ENCODE measurements at places on chromosomes 3 and 15.

- no peak for DNase-seq
These were observed 42.9 kb downstream of the AKAP13 start for GRCh38 chr15:85423256-85423655.

DNA sequence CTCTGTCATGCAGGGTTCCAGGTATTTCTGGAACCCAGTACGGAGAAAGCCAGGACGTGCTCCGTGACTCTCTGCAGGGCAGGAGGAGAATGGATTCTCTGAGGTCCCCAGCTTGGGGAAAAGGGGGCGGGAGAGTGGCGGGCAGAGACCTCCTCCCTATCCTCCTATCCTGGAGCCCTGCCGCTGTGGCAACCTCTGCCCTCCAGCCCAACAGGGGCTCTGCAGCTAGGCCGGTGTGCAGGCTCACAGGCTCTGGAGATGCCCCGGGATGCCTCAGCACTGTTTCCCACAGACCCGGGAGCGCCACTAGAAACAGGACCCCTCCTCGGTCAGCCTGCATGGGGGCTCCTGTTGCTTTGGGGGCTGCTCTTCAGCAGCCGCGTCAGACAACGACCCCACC, 43.1 kb downstream of the NUP210 start:
- DNase-seq: no peak

DNA sequence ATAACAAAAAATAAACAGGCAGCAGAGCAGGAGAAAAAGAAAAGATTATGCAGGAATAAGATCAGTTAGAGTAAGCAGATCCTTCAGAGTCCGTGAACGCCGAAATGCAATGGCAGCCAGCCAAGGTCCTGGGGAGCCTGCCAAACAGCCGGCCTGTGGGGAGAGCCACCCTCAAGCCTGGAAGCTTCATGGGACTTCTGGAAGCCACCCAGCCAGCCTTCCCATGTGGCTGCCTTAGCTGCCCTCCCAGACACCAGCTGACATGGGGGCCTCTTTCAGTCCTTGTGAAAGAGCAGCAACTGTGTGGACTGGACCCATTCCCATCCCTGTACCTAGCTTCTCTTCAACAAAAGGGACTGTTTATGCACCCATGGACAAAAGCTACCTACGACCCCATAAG, 64.9 kb upstream of the RAD18 start:
- DNase-seq: peak; percentile 61

GRCh38 chr15:66503780-66504562, 684 bp downstream of the RPL4 start:
- DNase-seq: no peak

DNA sequence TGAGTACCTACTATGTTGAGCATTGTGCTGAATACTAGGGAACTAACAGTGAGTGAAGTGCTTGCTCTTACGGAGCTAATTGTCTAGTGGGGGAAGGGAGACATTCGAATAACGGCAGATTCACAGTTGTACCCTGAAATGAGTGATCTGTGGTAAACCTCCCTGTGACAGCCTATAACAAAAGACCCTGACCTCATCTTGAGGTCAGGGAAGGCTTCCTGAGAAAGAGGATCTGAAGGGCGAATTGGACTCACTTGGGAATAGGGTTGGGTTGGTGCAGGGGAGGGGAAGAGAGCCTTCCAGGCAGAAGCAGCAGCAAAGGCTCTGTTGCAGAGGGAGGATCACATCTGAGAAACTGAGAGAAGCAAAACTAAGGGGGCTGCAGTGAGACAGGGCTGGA, 13.2 kb downstream of the HPS3 start:
- DNase-seq: no peak

DNA sequence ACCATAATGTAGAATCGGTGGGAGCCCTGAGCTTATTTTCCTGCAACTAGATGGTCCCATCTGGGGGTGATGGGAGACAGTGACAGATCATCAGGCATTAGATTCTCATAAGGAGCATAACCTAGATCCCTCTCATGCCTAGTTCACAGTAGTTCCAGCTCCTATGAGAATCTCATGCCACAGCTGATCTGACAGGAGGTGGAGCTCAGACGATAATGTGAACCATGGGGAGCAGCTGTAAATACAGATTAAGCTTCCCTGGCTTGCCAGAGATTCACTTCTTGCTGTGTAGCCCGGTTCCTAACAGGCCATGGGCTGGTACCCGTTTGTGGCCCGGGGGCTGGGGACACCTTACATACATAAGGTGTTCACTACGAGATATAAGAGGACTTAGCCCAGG, 67.5 kb upstream of the LRRFIP2 start:
- no peak for DNase-seq

- no peak for DNase-seq
These were observed 304.1 kb downstream of the SATB1 start for GRCh38 chr3:18121020-18121419.

GRCh38 chr3:34016925-34017587, 218.6 kb downstream of the PDCD6IP start:
- no peak for DNase-seq

GRCh38 chr3:47001731-47002170, 22.3 kb downstream of the NBEAL2 start:
- no peak for DNase-seq

- no peak for DNase-seq
These were observed 46.6 kb upstream of the RASGRP1 start for GRCh38 chr15:38611228-38611627.

DNA sequence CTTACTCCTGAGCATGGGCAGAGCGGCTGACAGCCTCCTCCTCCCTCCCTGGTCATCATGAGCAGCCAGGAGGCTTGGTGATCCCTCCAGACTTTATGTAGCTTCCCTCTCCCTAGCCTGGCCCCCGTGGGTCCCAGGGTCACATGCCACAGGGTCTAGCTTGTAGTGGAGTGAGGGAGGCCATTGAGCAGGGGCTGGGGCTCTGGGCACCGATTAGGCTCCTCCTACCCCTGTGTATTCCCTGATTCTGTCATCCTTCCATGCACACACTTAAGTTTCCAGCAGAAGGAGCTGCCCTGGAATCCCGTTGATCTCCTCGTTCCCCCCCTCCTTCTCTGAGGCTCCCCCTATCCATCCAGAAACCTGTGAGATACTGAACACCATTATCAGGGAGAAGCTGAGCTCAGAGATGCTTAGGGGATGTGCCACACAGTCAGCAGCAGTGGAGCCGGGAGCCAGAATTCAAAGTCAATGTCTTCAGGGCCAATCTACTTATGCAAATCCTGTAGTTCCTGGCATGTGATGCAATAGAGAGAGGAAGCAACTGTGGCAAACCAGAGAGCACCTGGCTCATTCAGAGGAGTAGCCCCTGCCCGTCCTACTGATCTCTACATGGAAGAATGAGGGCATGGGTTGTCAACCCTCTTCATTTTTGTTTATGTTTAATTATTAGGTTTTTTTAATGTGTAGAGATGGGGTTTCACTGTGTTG, 17.2 kb downstream of the CCDC33 start:
- no peak for DNase-seq

DNA sequence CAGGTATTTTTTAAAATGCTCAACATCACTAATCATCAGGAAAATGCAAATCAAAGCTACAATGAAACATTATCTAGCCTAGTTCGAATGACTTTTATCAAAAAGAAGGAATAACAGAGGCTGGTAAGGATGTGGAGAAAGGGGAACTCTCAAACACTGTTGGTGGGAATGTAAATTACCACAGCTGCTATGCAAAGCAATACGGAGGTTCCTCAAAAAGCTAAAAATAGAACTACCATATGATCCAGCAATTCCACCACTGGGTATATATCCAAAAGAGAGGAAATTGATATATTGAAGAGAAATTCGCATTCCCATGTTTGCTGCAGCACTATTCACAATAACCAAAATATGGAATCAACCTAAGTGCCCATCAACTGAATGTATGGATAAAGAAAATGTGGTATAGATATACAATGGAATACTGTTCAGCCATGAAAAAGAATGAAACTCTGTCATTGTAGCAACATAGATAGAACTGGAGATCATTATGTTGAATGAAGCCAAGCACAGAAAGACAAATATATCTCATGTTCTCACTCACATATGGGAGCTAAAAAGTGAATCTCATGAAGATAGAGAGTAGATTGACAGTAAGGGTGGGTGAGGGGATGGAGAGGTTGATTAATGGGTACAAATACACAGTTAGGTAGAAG, 19.7 kb upstream of the CLN6 start:
- DNase-seq: no peak

- DNase-seq: no peak
These were observed 594.8 kb downstream of the MAGI1 start for GRCh38 chr3:65443739-65444446.

- DNase-seq: no peak
These were observed 23.2 kb upstream of the LAMP3 start for GRCh38 chr3:183185696-183186095.

- no peak for DNase-seq
These were observed 11.5 kb upstream of the SEC11A start for GRCh38 chr15:84727429-84727828.

DNA sequence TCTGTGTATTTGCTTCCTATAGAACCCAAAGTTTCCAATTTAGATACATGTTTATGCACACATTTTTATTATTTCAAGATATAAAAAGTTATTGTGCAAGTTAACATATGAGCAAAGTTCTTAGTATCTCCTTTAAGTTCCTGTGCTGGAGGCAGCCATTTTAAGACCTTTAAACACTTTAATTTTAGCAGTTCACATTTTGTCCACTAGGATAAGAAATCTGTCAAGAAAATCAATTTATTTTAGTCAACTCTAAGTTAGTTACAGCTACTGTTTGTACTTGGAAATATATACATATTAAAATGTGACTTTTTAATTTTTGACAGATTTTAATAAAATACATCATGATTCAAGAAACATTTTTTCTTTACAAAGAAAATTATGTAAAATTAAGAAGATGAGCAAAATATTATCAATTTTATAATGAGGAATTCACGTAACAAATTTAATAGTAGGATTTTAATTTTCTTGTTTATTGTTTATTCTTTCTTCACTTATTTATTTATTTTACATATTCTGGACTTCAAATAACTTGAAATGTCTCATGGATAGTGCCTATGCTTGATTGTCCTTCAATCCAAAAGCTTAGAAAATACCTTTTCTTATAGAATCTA, 402.6 kb upstream of the GBE1 start:
- DNase-seq: no peak

GRCh38 chr3:177529071-177529550, 331.8 kb upstream of the TBL1XR1 start:
- DNase-seq: no peak

GRCh38 chr3:162632672-162633071, 1136.1 kb downstream of the OTOL1 start:
- no peak for DNase-seq

DNA sequence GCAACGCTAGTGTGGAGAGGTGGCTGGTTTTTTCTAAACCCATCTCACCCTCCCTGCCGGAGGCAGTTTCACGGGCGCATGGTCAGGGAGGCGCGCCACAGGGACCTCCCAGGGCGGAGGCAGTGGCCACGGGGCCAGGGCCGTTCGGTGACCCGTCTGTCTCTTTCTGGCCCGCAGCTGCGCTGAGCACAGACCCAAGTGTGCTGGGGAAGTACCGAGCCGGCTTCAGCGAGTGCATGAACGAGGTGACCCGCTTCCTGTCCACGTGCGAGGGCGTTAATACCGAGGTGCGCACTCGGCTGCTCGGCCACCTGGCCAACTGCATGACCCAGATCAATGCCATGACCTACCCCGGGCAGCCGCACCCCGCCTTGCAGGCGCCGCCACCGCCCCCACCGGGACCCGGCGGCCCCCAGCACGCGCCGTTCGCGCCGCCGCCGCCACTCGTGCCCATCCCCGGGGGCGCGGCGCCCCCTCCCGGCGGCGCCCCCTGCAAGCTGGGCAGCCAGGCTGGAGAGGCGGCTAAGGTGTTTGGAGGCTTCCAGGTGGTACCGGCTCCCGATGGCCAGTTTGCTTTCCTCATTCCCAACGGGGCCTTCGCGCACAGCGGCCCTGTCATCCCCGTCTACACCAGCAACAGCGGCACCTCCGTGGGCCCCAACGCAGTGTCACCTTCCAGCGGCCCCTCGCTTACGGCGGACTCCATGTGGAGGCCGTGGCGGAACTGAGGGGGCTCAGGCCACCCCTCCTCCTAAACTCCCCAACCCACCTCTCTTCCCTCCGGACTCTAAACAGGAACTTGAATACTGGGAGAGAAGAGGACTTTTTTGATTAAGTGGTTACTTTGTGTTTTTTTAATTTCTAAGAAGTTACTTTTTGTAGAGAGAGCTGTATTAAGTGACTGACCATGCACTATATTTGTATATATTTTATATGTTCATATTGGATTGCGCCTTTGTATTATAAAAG, 1.8 kb downstream of the HES1 start:
- DNase-seq: peak; percentile 74

- DNase-seq: no peak
These were observed 126.2 kb downstream of the GOLIM4 start for GRCh38 chr3:167969548-167969947.

- no peak for DNase-seq
These were observed 117.3 kb upstream of the C15orf61 start for GRCh38 chr15:67403428-67404154.

GRCh38 chr3:195078891-195079440, 192.0 kb downstream of the XXYLT1 start:
- DNase-seq: no peak

- peak; percentile 24 for DNase-seq
These were observed 573.0 kb downstream of the RBMS3 start for GRCh38 chr3:29853841-29854397.

DNA sequence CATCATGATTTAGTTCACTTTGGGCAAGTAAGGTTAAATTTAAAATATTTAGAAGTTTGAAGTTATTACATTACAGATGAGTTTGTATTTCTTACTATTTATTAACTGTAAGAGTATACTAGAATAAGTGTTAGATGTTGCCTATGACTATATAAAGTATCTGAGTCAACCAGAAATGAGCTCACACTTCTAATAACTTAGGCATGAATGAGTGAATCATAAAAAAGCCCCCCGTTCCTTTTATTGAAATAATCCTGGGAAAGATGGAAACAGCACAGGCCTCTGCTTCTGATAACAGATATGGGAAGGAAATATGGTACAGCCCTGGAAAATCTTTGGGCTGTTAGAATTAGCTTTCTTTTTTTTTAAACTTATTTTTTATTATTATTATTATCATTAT, 66.6 kb upstream of the TGFBR2 start:
- no peak for DNase-seq

DNA sequence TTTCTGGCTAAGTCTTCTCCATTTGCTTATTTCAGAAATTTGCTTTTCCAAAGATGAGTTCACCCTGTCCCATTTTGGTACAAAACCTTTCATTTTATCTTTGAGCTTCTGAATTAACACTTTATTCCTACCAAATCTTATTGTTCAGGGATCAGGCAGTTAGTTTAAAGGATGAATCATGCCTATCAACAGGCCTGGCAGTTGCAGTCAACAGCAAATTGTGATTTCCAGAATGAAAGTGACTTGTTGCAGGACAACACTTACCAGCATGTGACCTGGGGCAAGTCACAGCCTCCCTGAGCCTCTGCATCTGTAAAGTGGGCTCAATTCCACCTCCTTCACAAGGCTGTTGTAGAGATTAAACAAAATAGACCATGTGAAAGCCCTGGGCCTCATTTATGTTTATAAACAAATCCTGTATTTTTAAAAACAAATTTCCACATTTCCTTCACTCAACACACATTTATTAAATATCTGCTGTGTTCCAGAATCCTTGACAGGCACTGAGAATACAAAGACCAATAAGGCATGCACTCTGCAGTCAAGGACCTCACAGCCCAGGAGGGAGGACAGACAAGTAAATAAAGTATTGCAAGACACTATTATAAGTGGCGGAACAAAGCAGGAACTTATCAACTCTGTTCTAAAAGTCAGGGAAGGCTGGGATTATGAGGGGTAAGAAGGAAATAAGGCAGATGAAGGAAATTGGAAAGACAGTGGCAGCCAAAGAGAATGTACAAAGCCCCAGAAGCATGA, 359.1 kb upstream of the IL12A start:
- DNase-seq: no peak
